Right lobe of liver (tissue), 6 donors: ENCODE measurements at places on chromosomes 4 and X.
A peak's percentile ranks its signal among the peaks of the same experiment; 100 is the strongest.

DNA sequence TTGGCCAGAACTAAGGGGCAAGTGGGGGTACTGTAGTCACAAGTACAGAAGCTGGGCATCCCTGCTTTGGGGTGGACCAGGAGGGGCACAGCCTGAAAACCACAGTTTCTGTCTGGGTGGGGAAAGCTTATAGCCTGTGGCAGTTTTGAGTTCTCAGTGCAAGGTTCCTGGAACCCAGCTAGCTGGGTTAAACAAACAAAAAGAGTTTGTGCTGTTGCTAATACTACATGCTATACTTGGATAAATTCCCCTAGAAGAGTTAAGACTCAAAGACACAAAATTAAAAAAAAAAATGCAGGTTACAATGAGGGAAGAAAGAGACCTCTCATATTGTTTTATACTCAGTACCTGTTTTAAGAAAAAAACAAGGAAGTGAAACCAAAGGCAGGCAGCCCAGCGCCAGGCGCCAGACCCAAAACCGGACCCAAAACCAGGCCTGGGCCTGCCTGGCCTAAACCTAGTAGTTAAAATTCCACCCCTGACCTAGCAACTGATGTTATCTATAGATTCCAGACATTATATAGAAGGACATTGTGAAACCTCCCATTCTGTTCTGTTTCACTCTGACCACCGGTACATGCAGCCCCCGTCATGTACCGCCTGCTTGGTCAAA lies 50.8 kb downstream of the SLC2A9 start:
- H3K4me3 ChIP-seq = no peak overlapping the region
- no peaks in the 10 kb centered on the region for H3K4me1 ChIP-seq
- DNase-seq = no peak
- no peak overlapping the region for H3K27ac ChIP-seq

GRCh38 chrX:97787849-97788248 lies 904.1 kb downstream of the RPA4 start:
- no peaks in the 10 kb centered on the region for H3K4me1 ChIP-seq
- H3K27ac ChIP-seq = no peak overlapping the region
- H3K27me3 ChIP-seq = no peaks in the 10 kb centered on the region
- H3K36me3 ChIP-seq = no peaks in the 10 kb centered on the region
- H3K4me3 ChIP-seq = no peak overlapping the region
- DNase-seq = no peak

DNA sequence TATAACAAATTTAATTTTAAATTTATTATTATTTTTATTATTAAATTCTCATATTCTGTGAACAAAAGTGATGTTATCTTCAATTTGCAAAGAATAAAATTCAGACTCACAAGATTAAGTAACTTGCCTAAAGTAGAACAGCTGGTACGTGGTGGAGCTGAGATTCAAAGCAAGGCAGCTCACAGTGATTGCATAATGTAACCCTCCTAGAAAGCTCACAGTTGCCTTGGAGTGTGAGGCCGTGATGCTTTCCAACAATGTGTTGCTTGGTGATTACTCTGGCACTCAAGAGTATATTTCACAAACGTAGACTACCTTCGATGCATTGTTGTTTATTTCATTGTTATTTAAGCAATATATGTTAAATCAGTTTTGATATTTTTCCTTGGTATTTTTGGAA lies 1039.2 kb upstream of the PABPC4L start:
- no peak overlapping the region for H3K27ac ChIP-seq
- H3K36me3 ChIP-seq = no peaks in the 10 kb centered on the region
- no peak for DNase-seq
- no peaks in the 10 kb centered on the region for H3K27me3 ChIP-seq
- no peaks in the 10 kb centered on the region for H3K4me1 ChIP-seq
- no peak overlapping the region for H3K4me3 ChIP-seq

DNA sequence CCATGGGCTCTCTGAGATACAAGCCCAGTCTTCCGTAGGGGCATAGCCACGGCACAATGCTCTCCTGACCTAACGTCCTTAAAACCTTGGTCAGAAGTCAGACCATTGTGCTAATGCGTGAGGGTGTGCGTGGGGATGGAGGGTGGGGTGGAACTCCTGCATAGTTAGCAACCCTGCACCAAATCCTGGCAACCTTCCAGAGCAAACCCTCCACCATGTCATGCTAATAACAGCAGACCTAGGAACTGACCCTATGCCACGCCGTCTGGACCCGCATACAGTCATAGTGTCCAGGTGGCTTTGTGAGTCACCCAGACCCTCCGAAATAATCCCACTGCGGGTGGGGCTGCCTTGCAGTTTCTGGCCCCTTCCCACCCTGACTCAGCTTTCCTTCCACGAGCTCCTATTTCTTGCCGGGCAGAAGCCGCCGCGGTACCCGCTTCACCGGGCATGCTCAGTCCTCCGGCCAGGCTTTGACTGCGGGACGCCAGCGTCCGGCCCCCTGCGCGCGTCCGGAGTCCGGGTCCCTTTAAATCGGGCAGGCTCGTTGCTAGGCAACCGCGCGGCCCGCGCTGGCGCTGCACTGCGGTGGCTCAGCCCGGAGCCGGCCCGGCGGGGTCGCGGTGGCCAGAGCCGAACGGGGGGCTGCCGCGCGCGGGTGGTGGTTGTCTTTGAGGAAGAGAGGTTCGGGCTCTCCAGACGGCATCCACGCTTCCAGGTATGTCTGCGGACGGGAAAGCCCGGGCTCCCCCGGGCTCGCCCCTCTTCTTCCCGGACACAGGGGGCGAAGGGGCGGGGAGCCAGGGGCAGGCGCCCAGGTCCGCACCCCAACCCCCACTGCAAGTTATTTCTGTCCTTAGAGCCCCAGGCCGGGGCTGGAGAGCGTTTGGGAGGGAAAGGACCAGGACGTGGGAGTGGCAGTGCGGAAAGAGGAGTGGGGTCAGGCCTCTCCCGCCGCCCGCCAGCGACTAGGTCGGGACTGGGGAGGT lies at the start of gene CCDC160:
Gene CCDC160, plus strand, starts transcription at position 557 of the 989 bp plus-strand sequence. CDS start 7,619 bp downstream, outside the sequence.
- peak within 1 kb of the TSS; percentile 37 for H3K4me3 ChIP-seq
- no peaks in the 10 kb centered on the region for H3K4me1 ChIP-seq
- DNase-seq = peak; percentile 49
- H3K36me3 ChIP-seq = no peaks in the 10 kb centered on the region
- H3K27ac ChIP-seq = no peak within 1 kb of the TSS
- peaks cover 5% of the 10 kb centered on the region for H3K27me3 ChIP-seq

GRCh38 chr4:83828601-83829000 lies 292.7 kb downstream of the GPAT3 start:
- no peaks in the 10 kb centered on the region for H3K36me3 ChIP-seq
- H3K27ac ChIP-seq = no peak overlapping the region
- DNase-seq = no peak
- no peak overlapping the region for H3K4me3 ChIP-seq
- no peaks in the 10 kb centered on the region for H3K4me1 ChIP-seq

DNA sequence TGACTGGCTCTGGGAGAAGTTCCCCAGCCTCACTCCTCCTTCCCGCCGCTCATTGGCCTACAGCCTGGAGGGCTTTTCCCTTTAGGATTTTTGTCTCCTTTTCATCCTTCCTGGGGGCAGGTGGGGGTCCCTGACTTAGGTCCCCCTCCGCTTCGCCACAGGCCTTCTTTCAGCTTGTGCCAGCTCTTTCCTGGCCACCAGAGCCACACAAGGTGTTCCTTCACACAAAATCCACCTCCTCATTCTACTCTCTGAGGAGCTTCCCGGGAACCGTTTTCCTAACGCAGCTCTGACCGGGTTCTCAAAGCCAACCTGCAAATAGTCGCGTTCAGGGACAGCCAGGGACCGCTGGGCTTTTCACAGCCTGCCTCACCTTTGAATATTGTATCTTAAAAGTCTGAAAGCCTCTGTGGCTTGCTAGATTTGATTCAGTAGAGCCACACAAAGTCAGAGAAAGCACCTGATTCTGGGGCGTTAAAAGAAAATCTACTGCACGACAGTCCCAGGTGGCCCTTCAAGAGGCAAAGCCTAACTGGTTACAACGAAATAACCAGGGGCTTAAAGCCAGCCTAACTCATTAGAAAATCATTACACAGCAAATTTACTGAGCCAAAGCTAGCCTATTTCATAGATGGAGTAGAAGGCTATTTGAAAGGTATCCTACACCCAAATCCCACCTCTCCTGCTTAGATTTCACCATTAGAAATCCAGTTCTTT lies 731 bp upstream of the GPC3 start:
- DNase-seq = no peak
- peak overlapping the region; percentile 38 for H3K4me3 ChIP-seq
- no peaks in the 10 kb centered on the region for H3K27me3 ChIP-seq
- no peaks in the 10 kb centered on the region for H3K36me3 ChIP-seq
- no peak overlapping the region for H3K27ac ChIP-seq

GRCh38 chrX:144566592-144566991 lies 680.7 kb upstream of the SPANXN1 start:
- no peak for DNase-seq
- H3K36me3 ChIP-seq = no peaks in the 10 kb centered on the region
- no peak overlapping the region for H3K27ac ChIP-seq
- H3K27me3 ChIP-seq = no peaks in the 10 kb centered on the region
- H3K4me3 ChIP-seq = no peak overlapping the region
- H3K4me1 ChIP-seq = no peaks in the 10 kb centered on the region

GRCh38 chr4:94615451-94615850 lies 142.3 kb upstream of the BMPR1B start:
- H3K36me3 ChIP-seq = peaks cover 14% of the 10 kb centered on the region
- H3K27me3 ChIP-seq = no peaks in the 10 kb centered on the region
- no peak overlapping the region for H3K27ac ChIP-seq
- H3K4me1 ChIP-seq = no peaks in the 10 kb centered on the region
- DNase-seq = no peak
- no peak overlapping the region for H3K4me3 ChIP-seq

DNA sequence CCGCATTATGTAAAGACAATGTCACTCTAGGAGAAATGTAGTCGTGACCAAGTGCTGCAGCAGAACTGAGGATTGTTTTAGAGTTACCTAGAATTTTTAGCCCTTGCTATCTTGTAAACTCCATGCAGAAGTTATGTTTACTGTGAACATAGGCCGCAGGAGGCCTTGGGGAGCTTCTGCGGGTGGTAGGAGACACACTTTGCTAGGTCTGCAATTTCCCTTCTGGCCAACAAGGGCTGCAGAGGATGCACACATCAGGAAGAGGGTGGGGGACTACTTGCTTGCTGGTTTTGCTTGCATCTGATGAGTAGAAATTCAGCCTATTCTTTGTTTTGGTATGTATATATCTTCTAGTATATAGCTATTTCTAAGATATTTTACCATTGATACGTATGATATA lies 23.1 kb downstream of the BANK1 start:
- H3K36me3 ChIP-seq = no peaks in the 10 kb centered on the region
- H3K4me3 ChIP-seq = no peak overlapping the region
- no peak overlapping the region for H3K27ac ChIP-seq
